Stimulated activated CD8-positive, alpha-beta memory T cell treated with anti-CD3 and anti-CD28 coated beads, Interleukin-4, amount 100 ng/mL, for 1 hour (primary cell): ENCODE measurements at places on chromosomes 4 and X.

- DNase-seq, result no peak
Observed at GRCh38 chrX:53483416-53483815, 49.2 kb upstream of the HSD17B10 start.

DNA sequence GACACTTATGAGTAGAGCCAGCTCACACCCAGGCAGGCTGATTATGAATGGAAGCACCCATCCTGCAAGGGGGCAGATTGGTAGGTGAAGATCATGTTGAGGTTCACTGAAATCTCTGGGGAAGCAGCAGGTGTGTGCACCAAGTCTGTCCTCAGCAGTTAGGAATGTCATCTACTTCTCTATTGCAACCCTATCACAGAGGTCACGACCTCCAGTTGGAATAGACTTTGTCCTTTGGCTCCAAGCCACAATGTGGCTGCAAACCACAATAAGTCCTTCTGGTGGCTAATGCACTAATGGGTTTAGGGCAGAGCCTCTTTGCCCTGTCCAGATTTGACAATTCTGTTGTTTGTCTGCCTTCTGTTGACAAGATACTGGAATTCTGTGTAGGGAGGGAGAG lies 1056.7 kb downstream of the PCDH19 start:
- no peak for DNase-seq

DNA sequence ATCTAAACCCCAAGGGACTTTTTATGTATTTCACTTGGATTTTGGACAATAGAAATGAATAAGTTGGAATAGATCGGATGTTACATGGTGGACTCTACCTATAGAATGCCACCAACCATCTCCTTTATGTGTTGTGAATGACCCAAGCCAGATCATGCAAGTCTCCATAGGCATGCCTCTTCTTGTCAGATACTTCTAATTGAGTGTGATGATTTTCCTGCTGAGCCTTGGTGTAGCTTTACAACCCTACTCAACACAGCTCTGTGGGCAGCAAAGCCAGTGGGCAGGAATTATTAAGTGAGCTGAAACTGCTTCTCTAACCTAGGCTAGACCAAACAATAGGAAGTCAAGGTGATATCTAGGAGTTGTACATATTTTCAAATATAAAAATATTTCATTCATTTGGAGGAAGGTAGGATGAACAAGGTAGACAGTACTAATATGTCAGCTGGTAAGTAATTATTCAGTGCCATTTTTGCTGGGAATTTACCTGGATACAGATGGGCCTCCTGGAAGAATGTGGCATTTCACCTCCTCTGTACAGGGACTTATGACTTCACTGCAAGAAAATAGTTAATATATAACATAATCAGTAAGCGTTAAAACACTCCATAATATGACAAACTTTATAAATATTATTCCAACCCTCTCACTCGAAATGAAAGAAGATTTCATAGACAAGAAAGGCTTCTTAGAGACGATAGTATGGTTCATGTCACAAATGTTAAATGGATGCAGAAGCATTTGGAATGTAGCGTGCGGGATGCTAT lies 298.0 kb upstream of the FAT1 start:
- no peak for DNase-seq

GRCh38 chr4:21134994-21135393 lies 434.7 kb downstream of the PACRGL start:
- DNase-seq, result no peak

DNA sequence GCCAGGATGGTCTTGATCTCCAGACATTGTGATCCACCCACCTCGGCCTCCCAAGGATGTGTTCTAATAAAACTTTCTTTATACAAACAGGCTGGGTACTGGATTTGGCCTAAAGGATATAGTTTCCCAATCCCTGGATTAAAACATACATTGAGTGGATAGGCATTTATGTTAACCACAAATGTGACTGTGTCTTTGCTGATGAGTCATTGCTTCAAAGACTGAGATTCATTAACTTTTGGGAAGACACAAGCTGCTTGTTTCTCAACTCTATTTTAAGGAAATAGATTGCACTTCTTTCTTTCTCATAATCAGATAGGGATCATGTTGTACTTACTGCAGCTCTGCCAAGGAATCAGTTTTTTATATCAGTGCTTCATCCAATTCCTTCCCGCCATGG lies 131.3 kb upstream of the AGA start:
- no peak for DNase-seq

DNA sequence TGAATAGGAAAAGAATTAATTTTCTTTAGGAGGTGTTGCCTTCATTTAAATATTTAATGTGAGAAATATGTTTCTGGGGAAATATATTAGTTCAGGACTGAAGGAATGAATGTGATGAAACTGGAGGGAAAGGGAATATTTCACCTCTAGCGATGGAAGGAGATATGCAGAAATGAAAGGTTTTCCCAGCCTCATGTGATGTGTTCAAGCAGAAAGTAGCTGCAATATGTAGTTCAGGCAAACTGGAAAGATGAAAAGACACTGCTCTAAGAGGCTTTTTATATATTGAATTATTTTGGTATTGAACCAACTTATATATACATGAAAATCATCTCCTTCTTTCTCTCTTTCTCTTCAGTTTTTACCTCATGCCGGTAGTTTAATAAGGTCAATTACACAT lies 3.4 kb downstream of the GRID2 start:
- DNase-seq, result no peak
